T-helper 22 cell (primary cell): ENCODE measurements at places on chromosomes 5 and 9.

DNA sequence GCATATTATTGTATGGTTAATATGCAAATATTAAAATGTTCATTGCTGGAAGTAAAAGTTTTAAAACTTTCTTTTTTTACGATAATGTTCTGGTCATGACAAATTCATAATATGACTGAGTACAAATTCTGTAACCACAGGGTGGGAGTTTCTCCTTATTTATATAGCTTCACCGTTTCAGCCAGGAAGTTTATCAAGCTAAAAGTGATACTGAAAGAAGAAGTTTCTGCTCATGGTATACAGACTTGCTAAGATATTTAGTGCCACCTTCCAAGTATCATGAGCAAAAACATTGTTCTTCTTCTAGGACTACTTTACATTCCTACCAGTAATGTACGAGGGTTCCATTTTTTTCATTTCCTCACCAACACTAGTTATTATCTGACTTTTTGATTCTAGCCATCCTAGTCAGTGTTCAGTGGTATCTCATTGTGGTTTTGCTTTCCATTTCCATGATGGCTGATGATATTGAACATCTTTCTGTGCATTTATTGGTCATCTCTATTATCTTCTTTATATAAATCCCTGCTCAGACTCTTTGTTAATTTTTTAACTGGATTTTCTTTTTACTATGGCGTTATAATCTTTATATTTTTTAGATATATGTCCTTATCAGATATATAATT is 94.2 kb upstream of the PRRC1 start:
- DNase-seq: no peak

GRCh38 chr5:116654925-116655324 is 80.3 kb upstream of the SEMA6A start:
- no peak for DNase-seq

DNA sequence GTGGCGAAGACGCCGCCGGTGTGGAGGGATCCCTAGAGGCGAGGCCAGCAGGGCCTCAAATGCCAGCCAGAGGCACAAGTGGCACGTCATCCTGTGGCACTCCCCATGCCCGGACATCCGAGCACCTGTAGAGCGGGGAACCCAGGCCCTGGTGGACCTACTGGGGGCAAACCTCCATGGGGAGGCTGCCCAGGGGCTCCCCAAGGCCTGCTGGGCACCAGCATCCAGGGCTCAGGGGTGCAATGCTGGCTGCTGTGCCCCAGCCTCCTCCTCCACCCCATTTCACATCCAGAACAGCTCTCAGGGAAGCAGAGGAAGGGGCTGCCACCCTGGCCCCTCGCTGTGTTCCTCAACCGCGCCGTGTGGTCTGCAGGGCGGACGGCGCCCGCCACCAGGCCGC is 43.5 kb downstream of the HK3 start:
- DNase-seq: no peak

DNA sequence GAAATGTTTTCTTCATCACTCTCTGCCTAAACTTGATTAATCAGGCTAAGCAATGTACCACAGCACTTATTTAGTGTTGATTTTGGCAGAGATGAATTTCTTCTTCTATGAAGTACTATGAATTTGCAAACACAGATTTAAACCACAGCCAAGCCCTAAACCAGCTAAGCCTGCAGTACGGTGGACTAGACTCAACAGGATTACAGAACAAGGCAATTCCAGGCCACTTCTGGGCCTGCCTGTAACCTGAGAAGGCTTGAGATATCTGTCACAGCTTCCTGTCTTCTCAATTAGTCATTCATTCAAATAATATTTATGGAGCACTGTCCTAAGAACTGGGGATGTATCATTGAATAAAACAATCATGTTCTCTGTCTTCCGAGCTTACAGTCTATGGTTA is 32.4 kb upstream of the CAST start:
- no peak for DNase-seq

GRCh38 chr5:140295414-140295813 is 7.5 kb downstream of the PFDN1 start:
- no peak for DNase-seq

DNA sequence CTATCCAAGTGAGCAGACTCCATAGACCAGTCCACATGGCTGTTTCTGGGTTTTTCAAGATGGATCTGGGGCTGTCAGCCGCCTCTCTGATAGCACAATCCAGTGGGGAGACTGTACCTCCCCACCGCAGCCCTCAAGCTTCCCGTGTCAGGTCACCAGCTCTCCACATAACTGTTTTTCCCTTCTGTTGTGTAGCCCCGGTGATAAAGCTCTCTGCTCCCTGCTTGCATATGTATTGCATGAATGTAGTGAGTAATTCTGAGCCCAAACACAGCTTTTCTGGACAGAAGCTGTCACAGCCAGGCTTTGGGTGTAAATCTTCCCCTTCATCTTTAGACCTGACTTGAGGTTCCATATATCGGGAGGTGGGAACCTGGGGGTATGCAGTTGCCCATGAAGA is 23.1 kb upstream of the CFAP157 start:
- DNase-seq: no peak
